ENCODE measurements at places on chromosomes 11 and 22.
A peak's percentile ranks its signal among the peaks of the same experiment; 100 is the strongest.

GRCh38 chr22:49039625-49040024 lies 788.0 kb downstream of the BRD1 start:
- DNase-seq: no peak

- DNase-seq: no peak
Observed at GRCh38 chr11:117919341-117919740, 9.9 kb downstream of the TMPRSS13 start.

DNA sequence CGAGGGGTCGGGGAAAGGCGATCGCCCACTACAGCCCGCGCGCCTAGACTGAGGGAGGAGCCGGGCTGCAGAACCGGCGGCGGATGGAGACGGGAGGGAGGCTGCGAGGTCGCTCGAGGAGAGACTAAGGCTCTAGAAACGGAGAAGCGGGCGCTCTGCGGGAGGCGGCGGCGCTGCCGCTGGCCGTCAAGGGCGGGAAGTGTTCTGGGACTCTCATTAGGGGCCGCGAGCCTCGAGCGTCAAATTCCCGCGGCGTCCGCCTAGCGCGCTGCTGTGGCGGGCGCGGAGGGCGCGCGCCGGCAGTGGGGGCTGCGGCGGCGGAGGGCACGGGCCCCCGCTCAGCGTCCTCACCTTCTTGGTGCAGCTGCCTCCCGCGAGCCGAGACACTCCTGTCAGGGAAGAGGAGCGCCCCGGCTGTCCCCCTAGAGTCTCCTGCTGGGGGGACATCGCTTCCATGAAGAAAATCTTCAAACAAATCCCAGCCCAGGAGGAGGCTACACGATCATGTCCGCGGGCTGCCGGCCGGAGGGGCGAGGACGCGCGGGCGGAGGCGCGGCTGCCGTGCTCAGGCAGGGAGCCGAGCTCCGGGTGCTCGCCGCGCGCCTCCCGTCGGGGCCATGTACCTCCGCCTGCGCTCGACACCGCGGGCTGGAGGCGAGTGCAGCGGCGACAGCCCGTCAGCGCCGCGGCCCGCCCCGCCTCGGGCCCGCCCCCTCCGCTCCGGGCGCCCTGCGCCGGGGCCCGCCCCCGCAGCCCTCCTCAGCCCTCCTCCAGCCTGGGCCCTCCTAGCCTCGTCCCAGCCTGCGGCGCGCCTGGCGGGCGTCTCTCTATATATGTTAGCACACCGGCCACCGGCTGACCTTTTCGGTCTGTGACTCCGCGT lies at the start of gene ARHGAP20:
ARHGAP20 (minus strand) TSS at position 662 of the 883 bp plus-strand sequence; CDS start at position 456, 206 bp downstream.
- peak; percentile 78 for DNase-seq

- DNase-seq: no peak
Observed at GRCh38 chr22:48858856-48859255, 968.8 kb downstream of the BRD1 start.

DNA sequence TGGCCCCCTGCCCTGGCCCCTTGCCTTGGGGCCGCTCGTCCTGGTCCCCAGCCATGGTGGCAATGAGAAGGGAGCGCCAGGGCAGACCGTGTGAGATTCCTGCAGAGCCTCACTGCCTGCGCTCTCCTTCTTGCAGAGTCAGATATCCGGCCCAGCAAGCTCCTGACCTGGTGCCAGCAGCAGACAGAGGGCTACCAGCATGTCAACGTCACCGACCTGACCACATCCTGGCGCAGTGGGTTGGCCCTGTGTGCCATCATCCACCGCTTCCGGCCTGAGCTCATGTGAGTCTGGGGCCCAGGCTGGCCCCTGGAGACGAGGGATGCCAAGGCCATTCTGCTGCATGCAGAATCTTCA lies 114.1 kb downstream of the MICAL2 start:
- DNase-seq: peak; percentile 89
